Peyer's patch (tissue), 4 donors: ENCODE measurements at places on chromosomes 16 and 17. TPM values are rescaled to one million over a fixed set of nuclear protein-coding genes. Genes with fewer than 3 reads are reported as not detected.

DNA sequence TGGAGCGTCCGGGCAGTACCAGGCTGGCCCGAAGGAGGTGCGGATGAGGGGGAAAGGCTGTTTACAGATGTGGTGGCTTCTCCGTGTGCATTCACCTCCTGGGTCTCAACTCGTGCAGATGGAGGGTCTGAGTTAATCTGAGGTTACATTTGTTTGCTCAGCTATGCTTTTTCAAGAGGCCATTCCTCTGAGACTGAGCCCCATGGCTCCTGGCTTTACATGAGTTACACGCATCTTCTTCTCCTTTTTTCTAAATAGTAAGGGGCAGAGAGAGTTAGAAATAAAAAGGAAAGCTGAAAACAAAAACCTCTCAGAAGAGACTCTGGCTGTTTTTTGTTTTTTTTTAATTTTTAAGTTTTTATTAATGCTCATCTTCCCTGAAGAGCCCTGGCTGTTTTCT lies 29.0 kb downstream of the IRF8 start:
- no peak for DNase-seq

GRCh38 chr17:1532836-1533602 lies 16.6 kb upstream of the INPP5K start:
- peak; percentile 45 for DNase-seq

- DNase-seq = no peak
Observed at GRCh38 chr16:1745181-1745899, 26.0 kb downstream of the NME3 start.

DNA sequence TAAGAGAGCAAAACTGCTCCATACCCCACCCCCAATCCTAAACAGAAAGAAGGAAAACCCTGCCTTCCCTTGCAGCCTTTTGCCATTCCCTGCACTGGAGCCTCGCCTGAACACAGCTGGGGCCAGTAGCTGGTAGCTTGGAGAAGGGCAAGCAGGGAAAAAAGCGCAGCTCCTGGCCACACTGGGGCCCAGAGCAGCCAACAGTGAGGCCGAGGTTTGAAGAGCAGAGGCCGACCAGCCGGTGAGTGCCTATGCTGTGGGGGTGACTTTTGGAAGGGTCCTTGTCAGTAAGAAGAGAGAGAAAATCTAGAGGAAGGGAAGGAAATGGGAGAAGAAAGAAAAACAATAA lies 3.2 kb upstream of the HOXB9 start:
- DNase-seq = no peak

GRCh38 chr16:12646490-12647274 lies 157.0 kb downstream of the CPPED1 start:
- DNase-seq = no peak

- DNase-seq = no peak
Observed at GRCh38 chr17:50603340-50603739, 31.3 kb upstream of the ABCC3 start.

DNA sequence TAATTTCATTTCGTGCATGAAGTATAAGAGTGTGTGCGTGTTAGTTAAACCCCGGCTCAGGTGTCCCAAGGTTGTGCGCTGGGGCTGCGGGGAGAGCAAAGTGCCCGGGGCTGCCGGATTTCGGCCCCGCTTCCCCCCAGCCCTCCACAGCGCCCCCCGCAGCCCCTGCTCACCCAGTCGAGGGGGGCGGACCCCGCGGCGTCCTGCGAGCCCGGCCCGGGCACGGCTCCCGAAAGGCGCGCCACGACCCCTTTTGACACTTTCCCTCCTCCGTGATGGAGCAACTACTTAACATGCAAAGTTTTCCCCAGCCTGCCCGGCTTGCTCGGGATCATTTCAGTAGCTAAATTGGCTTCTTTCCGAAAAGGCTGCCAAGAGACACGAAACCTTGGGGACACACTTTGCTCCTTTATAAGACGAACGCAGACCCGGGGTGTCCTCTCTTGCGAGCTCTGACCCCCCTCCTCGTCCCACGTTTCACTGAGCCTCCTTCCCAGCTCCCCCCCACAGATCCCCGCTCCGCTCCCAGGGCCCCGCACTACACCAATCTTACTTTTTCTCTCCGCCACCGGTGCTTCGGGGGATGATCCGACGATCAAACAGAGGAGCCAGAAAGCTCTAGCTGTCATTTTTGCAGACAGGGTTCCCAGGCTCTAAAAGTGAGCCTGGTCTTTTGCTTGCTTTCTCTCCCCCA lies 552 bp downstream of the C17orf58 start:
- peak; percentile 49 for DNase-seq

- DNase-seq = no peak
Observed at GRCh38 chr17:72967977-72968585, 124.4 kb downstream of the SLC39A11 start.

DNA sequence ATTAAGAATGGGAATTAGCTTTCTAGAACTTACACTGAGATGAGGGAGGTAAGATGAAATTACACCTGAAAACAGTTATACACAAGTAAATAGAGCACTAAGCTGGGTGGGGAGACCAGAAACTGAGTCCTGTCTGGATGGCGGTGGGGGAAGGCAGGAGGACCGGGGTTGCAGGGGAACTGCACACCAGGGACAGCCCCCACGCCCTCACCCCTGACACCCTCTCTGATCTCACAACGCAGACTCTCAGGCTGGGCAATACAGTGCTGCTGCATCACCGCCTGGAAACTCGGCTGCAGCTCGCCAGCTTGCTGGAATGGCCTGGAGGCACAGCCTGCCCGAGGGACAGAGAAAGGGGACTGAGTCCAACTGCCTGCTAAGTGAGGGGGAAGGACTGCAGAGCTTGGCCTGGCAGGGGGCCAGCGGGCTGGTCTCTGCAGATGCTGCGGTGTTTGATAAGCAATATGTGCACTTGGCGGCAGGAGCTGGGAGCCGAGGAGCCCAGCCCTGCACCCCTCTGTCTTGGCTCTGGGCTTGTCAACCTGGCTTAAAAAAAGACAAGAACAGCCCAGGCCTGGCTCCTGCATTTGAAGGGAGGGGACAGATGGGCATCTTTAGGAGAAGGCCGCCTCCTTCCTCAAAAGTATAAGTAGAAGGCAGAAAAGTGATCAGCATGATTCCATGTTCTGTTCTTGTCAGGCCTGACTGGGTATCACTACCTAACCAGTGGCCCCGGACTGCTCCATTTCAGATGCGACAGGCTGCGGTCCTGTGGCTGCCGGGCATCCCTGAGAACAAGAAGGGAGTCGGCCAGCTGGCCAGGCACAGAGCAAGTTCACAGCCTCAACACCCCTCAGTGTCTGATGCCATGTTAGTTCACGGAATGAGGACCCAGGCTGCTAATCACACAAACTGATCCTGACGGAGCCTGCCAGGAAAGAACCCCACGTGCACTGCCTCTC lies 30.2 kb downstream of the SPHK1 start:
- DNase-seq = peak; percentile 29

GRCh38 chr16:68417711-68418301 lies 30.5 kb downstream of the SMPD3 start:
- peak; percentile 91 for DNase-seq

GRCh38 chr17:41190328-41190727 lies 641 bp downstream of the KRTAP9-1 start:
- DNase-seq = no peak

- no peak for DNase-seq
Observed at GRCh38 chr16:72908362-72909167, 139.4 kb downstream of the ZFHX3 start.

GRCh38 chr17:47251421-47251940 lies 2.1 kb upstream of the ITGB3 start:
- DNase-seq = no peak

- no peak for DNase-seq
Observed at GRCh38 chr16:13231365-13231764, 330.0 kb downstream of the SHISA9 start.

DNA sequence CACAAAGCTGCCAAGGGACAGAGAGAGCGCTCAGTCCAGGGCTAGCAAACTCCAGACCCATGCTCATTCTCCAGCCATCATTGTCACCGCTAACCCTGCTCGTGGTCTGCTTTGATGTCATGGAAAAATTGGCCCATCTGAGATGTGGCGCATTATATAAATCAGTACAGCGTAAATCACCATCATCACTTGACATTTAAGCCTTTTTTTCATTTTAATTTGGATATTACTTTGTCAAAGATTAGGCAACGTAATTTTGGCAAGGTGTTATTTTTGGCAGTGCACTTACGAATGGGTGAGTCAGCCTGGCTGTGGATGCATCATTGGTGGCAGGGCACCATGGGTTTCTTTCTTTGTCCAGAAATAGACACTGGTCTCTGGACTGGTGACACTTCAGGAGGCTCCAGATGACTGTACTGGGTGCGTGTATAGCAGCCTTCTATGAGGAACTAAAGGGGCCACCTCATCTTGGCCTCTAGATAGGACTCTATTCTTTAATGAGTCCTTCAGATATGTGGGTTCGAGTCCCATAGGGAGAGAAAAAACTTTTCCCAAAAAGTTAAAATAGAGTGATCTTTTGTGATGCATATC lies 166.3 kb downstream of the MSI2 start:
- no peak for DNase-seq

DNA sequence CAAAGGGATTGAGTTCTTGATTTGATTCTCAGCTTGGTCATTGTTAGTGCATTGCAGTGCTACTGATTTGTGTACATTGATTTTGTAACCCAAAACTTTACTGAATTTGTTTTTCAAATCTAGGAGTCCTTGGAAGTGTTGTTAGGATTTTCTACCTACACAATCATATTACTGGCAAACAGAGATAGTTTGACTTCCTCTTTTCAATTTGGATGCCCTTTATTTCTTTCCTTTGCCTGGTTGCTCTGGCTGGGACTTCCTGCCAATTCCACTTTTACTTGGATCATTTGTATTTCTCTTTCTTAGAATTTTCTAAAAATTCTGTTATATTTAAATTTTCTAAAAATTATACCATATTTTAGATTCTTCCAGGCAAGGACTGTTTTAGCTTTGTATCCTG lies 151.1 kb downstream of the FTO start:
- no peak for DNase-seq

GRCh38 chr16:3696425-3697218 lies 20.7 kb downstream of the TRAP1 start:
- DNase-seq = no peak

- DNase-seq = no peak
Observed at GRCh38 chr17:42247734-42248133, 28.5 kb downstream of the STAT5B start.

ZSCAN10 gene
- not detected for total RNA-seq

NHERF1 gene
- total RNA-seq = 121 TPM

WNT9B gene
- total RNA-seq = not detected

RNF222 gene
- not detected for total RNA-seq

TK1 gene
- total RNA-seq = 10.0 TPM

ASGR1 gene
- total RNA-seq = not detected

HEATR9 gene
- total RNA-seq = not detected
